ENCODE measurements at places on chromosomes 2 and 18. TPM values are rescaled to one million over a fixed set of nuclear protein-coding genes. Genes with fewer than 3 reads are reported as not detected.

RESP18 gene
- total RNA-seq, result not detected

SCG2 gene
- not detected for total RNA-seq

MAPRE2 gene
- 207 TPM for total RNA-seq

POLR1A gene
- total RNA-seq, result 22.8 TPM

SERPINB12 gene
- total RNA-seq, result not detected

DNA sequence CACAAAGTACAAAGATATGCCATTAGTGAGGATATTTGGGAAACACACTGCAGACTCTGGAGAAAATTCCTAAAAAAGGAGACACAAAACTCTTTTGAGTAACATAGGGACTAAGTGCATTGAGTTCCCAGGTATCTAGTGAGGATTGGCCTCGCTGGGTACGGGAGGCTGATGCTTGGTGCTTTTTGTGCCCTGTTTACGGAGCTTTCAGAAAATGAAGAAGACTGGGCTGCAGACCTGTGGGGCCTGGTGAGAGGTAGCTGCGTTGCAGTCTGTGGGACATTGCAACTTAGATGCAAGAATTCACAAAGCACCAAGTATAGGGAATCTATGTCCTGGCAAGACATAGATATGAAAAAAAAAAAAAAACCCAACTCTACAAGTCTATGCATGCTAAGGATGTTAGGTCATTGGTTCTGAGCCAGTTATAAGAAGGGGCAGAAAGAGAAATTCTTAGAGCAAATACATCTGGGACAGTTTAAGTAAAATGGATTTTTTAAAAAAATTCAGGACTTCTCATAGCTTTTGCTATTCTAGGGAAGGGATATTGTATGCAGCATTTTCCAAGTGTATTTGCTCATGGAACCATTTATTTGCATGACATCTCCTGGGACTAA is 156.0 kb downstream of the SLC4A3 start:
- H3K4me3 ChIP-seq, result no peak overlapping the region
- no peaks in the 10 kb centered on the region for H3K27me3 ChIP-seq
- H3K36me3 ChIP-seq, result no peaks in the 10 kb centered on the region
- no peak for DNase-seq

GRCh38 chr2:54895730-54896129 is 154.5 kb downstream of the RTN4 start:
- no peaks in the 10 kb centered on the region for H3K4me1 ChIP-seq
- DNase-seq, result no peak
- H3K36me3 ChIP-seq, result no peaks in the 10 kb centered on the region
- no peak overlapping the region for H3K4me3 ChIP-seq
- no peak overlapping the region for H3K27ac ChIP-seq
- no peaks in the 10 kb centered on the region for H3K27me3 ChIP-seq

- H3K36me3 ChIP-seq, result no peaks in the 10 kb centered on the region
- H3K4me1 ChIP-seq, result no peaks in the 10 kb centered on the region
- no peaks in the 10 kb centered on the region for H3K27me3 ChIP-seq
Observed at GRCh38 chr2:132374961-132375360, 41.6 kb upstream of the GPR39 start.

GRCh38 chr2:148674063-148675020 is 29.8 kb downstream of the EPC2 start:
- peaks cover 2% of the 10 kb centered on the region for H3K4me1 ChIP-seq

GRCh38 chr18:3346487-3346886 is 84.6 kb downstream of the MYL12B start:
- no peak for DNase-seq
- no peaks in the 10 kb centered on the region for H3K4me1 ChIP-seq
- H3K4me3 ChIP-seq, result no peak overlapping the region
- H3K36me3 ChIP-seq, result no peaks in the 10 kb centered on the region
- H3K27ac ChIP-seq, result no peak overlapping the region

- H3K36me3 ChIP-seq, result peaks cover 26% of the 10 kb centered on the region
- DNase-seq, result no peak
- H3K4me3 ChIP-seq, result no peak overlapping the region
- H3K4me1 ChIP-seq, result peaks cover 22% of the 10 kb centered on the region
- H3K27ac ChIP-seq, result no peak overlapping the region
Observed at GRCh38 chr2:74149247-74149525, 1.5 kb upstream of the BOLA3 start.

GRCh38 chr2:29749843-29750242 is 171.5 kb downstream of the ALK start:
- no peak for DNase-seq
- no peak overlapping the region for H3K4me3 ChIP-seq
- H3K36me3 ChIP-seq, result no peaks in the 10 kb centered on the region
